Activated CD4-positive, alpha-beta T cell treated with anti-CD3 and anti-CD28 coated beads, Interleukin-10, Interleukin-2, amounts not matched to agents 100 ng/mL and 50 ng/mL, durations not matched to agents 16 hours and 8 hours (primary cell): ENCODE measurements at places on chromosomes 1 and 21.

- DNase-seq: no peak
These were observed 5.5 kb downstream of the SORT1 start for GRCh38 chr1:109392037-109392787.

- no peak for DNase-seq
These were observed 4.6 kb upstream of the TIE1 start for GRCh38 chr1:43296207-43296606.

- peak; percentile 38 for DNase-seq
These were observed 25.7 kb downstream of the EPHA10 start for GRCh38 chr1:37739222-37739621.

- DNase-seq: no peak
These were observed 12.5 kb downstream of the SPSB1 start for GRCh38 chr1:9305216-9305615.

DNA sequence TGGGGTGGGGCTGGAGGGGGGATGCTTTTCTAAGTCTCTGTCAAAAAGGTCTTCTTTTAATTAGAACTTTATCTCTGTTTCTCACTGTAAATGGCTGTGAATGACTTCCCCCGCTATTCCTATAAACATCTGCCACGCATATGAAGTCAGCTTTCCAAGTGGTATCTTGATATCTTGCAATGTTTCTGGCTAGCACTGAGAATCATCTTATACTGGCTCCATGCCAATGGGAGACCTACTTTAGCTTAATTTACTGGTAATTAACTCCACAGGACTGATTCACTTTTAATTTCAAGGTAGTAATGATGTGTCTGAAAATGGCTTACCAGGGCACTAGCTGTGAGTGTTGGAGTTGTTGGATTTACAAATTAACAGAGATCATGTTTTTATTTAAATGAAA lies 4.3 kb downstream of the GPR88 start:
- DNase-seq: no peak

DNA sequence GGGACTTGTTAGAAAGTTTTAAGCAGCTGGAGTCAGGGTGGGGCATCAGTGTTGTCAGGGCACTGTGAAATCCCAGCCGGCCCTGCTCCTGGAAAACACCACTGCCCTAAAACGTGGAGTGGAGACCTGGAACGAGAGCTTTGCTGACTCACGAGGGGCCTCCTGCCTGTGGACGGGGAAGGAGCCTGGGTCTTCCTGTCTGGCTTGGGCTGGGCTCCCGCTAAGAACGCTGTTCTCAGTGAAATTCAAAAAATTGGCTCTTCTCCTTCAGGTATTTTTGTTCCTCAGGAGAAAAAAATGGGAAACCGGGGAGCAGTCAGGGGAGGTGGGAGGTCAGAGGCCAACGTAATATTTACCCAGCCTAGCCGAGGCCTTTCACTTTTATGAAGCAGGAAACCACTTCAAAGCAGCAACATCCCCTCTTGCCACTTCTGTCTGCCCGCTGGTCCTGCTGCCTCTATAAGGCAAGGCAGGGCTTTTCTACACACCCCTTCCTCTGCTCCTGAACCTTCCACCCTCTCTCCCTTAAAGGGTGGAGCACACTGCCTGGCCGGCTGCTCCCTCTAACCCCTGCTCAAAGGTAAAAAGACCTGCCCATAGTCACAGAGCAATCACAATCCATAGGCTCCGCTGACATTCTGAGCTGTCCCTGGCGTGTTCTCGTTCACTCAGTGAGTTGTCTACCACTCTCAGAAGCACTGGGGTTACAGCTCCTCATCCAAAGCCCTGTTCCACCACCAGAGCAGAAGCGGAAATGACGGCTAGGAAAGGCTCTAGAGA lies 8.0 kb downstream of the PLXNA2 start:
- DNase-seq: peak; percentile 43

- DNase-seq: no peak
These were observed 5.0 kb downstream of the HPDL start for GRCh38 chr1:45331436-45332345.

GRCh38 chr1:203178821-203179666 lies 3.4 kb upstream of the MYBPH start:
- no peak for DNase-seq

DNA sequence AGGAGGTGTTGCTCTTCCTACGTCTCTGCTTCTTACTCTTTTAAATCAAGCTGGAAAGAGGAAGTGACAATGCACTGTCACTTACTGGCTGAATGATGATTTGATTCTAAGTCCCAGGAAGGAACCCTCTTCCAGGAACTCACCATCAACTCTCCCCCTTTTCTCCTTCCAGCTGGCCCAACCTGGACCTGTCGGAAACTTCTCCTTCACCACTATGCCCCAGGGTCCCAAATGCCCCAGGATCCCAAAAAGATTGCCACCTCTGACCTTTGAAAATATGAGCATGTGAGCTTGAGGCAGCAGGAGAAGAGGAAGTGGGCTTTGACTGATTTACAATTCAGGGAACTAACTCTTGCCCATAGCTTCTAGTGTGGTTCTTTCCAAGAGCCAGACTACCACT lies 5.3 kb upstream of the ADAMTS5 start:
- no peak for DNase-seq

DNA sequence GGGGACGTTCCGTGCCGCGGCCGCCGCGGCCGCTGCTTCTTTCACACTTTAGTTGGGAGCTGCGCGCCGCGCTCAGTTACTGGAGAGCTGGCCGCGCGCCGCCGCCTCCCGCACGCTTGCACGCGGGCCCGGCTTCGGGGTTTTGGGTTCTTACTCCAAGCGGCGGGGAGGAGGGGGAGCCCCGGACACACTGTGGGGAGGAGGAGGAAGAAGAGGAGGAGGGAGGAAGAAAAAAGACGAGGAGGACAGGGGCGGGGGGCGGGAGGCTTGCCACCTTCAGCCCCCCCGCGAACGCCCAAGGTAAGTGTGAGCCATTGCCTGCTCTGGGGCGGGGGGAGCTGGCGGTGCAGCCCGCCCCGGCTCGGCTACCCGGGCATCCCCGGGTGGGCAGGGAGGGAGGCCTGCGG lies 243 bp downstream of the C1orf21 start:
- DNase-seq: no peak

GRCh38 chr1:80218112-80218511 lies 1211.6 kb upstream of the ADGRL4 start:
- DNase-seq: peak; percentile 30

DNA sequence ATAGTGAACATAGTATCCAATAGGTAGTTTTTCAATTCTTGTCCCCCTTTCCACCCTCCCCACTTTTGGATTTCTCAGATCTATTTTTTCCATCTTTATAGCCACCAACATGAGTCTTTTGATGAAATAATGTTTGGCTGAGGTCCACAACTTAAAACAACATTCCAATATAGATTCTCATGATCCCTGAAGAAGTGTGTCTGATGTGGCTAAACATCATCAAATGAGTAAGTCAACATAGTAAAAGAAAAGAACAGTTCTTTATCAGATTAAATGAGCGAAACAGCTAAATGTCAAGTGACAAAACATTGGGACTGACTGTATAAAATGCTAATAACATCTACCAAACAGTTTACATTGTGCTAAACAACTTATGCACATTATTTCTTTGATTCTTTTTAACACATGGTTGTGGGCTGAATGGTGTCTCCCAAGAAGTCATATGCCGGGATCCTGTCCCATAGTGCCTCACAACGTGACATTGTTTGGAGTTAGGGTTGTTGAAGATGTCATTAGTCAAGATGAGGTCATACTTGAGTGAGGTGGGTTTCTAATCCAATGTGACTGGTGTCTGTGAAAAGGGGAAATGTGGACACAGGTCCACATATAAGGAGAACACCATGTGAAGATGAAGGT lies 453.6 kb downstream of the LTN1 start:
- DNase-seq: no peak

GRCh38 chr1:37433171-37433570 lies 41.2 kb upstream of the ZC3H12A start:
- DNase-seq: no peak

DNA sequence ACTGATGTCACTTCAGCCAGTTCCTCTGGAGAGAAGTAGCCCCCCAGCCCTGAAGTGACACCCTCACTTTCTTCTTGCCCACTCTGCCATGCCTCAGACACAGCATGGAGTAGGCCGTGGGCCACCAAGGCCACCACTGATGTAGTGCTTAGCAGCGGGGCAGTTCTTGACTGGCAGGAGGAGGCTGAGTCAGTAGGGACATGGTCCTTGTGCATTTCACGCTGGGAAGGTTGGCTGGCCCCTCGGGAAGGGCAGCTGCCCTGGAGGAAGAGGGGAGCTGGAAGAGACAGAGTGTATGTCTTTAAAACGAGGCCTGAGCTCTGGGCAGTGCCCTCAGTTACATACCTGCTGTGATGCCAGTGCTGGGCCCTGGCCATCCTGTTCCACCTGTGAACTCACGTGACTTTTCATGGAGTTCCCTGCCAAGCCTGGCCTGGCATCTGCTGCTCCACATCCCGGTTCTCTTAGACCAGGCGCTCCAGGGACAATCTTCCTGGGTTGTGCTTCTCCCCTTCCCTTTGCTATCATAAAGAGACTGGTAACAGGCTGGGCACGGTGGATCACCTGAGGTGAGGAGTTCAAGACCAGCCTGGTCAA lies 158.6 kb upstream of the TMEM51 start:
- DNase-seq: no peak

DNA sequence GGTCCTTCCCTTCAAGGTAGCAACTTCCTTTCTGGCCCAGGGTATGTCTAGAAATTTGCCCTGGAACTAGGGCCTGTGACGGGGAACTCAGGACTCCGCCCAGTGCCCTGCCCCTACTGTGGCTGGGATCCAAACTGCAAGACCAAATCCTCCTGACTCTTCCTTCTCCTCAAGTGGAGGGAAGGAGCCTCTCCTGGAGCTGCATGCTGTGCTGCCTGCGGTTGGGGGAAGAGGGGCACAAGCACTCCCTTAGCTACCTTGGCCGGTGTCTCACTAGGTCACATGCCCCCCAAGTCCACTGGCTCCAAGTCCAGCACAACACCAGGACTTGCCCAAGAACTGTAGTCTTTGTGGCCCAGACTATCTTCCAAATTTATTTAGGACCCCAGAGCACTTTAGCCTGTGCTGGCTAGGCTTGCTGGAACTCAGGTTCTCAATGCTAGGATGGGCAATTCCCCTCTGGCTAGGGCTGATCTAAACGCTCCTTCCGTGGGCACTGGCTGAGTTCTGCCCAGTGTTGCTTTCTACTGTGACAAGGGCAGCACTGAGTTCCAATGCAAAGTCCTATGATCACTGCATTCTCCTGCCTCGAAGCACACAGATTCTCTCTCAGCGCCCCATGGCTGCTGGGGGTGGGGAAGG lies 12.2 kb downstream of the ADSS2 start:
- no peak for DNase-seq

GRCh38 chr1:2388004-2388913 lies 3.1 kb downstream of the MORN1 start:
- DNase-seq: no peak

- DNase-seq: peak; percentile 34
These were observed 32.8 kb upstream of the DNASE2B start for GRCh38 chr1:84365225-84366221.

DNA sequence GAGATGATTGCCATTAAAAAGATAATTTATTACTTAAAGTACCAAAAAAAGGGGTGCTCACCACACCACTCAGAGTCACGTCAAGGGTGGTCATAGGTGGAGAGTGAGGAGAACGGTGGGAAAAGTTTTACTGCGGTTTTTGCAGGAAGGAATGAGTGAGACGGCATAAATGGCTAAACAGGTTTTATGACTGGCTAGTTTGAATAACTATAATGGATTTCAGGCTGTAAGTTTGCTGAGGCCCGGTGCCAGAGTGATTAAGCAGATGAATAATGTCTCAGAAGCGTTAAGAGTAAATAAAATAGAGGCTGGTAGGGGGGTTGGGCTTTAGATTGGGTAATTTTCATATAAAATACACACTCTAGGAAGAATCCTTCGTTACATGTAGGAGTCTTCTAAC lies 1337.8 kb downstream of the AMY1C start:
- no peak for DNase-seq

DNA sequence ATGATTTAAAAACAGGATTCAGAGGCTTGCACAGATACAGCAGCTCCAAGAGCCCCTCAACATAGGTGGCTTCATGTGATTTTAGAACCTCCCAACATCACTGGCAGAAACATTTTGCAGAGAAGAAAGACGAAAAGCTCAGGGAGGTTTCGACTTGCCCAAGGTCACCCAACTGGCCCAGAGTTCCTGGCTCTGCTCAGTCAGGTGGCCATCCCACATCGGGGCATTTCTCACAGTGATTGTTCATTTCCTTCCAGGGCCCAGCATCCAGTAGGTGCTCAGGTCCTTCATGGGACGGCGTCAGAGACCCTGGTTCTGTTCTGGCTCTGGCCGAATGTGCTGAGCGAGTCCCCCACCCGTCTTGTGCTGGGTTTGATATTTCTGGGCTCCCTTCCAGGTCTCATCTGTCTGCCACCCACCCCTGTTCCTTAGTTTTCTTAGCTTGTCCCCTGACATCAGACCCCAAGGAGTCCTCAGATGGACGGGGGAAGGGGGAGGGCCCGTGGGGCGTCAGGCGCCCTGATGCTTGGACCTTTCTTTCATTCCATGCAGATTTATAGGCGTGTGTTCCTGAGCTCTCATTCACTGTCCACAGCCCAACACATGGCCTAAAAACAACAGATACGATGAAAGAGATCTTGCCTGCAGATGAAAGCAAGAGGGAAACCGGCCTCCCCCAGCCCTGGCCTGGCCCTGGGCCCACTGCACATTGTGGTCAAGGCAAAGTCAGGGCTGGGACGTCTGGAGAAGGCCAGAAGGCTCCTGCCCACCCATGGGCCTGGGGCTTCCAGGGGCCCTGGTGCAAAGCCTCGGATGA lies 123.1 kb upstream of the ZBTB40 start:
- no peak for DNase-seq

DNA sequence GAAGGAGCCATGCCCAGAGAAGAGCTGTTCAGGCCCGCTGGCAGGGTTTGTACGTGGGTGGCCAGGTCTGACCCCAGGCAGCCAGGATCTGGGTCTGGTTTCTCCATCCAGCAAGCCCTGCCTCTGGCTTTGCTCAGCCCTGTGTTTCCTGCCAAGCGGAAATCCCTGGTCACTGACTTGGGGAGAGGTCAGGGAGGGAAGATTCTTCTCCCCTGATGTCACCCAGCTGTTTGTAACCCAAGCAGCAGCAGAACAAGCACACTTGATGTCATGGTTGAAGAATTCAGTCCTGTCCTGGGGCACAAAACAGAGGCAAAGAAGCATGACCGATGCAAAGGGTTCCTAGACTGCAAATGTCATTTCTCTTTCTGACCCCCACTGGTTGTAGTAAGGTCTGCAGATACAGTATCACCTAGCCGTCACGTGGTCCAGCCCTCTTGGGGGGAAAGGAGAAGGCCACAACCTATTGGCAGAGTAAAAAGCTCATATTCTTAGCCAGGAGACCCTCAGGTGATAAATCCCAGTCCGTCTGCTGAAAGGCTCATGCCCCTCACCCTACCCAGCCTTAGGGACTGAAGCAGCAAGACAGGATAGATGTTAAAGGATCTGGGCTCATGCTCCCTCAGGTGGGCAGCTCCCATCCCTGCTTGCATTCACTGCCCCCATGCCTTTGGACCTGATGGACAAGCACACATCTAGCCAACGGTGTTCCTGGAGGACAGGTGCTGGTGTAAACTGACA lies 120.9 kb downstream of the SYT2 start:
- no peak for DNase-seq

DNA sequence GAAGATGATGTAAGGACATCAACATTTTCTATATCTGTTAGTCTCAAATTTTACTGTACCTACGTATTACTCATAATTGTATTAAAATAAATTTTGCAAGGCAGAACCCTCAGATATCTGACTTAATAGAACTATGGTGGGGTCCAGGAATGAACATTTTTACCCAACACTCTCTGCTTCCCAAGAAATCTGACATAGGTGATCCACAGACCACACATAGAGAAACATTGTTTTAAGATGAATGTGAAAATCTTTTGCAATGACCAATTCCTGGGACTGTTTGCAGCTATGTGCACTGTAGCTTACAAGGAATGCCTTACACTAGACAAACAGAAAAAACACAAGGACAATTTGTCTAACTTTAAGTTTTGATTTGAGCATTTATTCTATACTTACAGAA lies 645.6 kb upstream of the ADGRL2 start:
- no peak for DNase-seq
